ENCODE measurements at places on chromosomes 7 and 10. TPM values are rescaled to one million over a fixed set of nuclear protein-coding genes. Genes with fewer than 3 reads are reported as not detected.

The ADRA2A gene
- total RNA-seq: not detected

The PNLIP gene
- total RNA-seq: not detected

GRCh38 chr7:26265499-26266075, 26.1 kb upstream of the SNX10 start:
- DNase-seq: no peak

- DNase-seq: no peak
Observed at GRCh38 chr10:78203915-78204818, 170.5 kb downstream of the RPS24 start.

The MYOZ1 gene
- total RNA-seq: not detected

GRCh38 chr10:87615856-87616255, 43.8 kb upstream of the PAPSS2 start:
- no peak for DNase-seq

The ZCCHC24 gene
- 2.8 TPM for total RNA-seq

DNA sequence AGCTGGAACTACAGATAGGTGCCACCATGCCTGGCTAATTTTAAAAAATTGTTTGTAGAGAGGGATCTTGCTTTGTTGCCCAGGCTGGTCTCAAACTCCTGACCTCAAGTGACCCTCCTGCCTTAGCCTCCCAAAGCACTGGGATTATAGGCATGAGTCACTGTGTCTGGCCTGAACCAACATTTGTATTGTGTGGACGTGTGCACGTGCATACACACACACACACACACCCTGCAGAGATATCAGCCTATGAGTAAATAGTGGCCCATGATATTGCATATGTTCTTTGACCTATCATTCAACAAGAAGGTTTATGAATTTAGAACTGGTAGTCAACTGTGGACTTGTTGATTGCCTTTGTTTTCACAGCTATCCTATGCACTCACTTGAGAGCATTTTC, 161.6 kb downstream of the BAMBI start:
- DNase-seq: no peak

The INMT gene
- 0.56 TPM for total RNA-seq

The PPIF gene
- total RNA-seq: 66.3 TPM

DNA sequence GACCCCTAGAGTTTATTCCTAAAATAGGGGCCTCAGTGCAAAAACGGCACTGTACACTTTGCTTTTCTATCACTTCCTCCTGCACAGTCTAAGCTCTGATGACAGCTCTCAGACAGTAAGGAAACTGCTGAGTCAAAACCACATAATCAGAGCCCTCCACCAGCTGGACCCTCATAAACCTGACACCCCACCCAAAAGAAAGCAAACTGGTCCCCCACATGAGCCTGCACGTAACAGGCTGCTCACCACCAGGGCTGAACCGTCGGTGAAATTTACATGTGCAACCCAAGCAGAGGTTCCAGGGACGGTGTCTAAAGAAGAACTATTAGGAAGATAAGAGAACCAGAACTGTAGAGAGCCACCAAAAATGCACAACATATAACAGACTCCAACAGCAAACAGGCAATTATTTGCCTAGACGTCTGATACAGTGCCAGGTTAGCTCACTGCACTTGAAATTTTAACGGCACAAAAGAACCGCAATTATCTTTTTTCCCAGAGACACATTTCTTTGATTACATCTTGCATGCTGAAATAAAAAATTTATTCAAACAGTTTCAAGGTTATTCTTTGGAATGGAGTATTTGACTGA, 19.6 kb downstream of the SGMS1 start:
- DNase-seq: no peak

The CLRN3 gene
- total RNA-seq: not detected

DNA sequence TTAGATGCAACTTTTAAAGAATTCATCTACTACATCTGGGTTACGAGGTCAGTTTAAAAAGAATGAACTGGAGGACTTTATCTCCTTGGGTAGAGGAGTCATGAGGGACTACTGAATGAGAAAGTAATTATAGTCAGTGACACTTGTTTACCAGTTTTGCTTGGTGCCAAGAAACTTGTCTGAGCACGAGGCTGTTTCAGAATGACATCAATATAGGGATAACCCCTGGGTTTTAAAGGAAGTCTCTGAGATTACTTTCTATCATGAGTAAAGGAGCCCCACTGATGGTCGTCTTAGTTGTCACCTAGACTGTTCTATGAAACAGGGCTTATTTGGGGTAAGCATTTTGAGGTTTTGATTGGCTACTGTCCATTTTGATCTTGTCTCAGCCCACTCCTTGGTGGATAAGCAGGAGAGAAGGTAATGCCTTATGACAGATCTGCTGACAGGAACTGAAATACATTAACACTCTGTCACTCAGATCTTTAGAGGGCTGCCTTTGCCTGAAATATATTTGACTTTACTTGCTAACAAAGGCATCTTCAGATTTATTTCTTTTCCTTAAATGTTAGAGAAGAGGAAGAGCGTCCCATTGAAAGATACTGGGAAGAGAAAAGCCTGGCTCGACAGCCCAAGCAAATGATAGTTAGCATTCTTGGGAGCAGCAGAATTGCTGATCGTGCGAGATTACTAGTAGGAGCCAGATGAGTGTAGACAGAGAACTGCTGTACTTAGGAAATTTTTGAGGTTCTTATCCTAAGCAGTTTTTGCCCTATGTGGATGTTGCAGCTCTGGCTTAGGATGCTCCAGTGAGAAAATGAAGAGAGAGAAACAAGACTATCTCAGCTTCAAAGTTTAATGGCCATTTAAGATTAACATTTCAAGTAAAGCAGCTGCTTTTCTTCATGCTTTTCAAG, 299.2 kb upstream of the LRGUK start:
- no peak for DNase-seq

GRCh38 chr10:12466704-12467305, 117.5 kb downstream of the CAMK1D start:
- DNase-seq: no peak

GRCh38 chr7:115965236-115965635, 65.3 kb downstream of the TFEC start:
- no peak for DNase-seq

- no peak for DNase-seq
Observed at GRCh38 chr10:88906921-88907320, 26.9 kb downstream of the STAMBPL1 start.

The LOXL4 gene
- not detected for total RNA-seq

- no peak for DNase-seq
Observed at GRCh38 chr7:75650062-75650461, 88.7 kb downstream of the HIP1 start.

DNA sequence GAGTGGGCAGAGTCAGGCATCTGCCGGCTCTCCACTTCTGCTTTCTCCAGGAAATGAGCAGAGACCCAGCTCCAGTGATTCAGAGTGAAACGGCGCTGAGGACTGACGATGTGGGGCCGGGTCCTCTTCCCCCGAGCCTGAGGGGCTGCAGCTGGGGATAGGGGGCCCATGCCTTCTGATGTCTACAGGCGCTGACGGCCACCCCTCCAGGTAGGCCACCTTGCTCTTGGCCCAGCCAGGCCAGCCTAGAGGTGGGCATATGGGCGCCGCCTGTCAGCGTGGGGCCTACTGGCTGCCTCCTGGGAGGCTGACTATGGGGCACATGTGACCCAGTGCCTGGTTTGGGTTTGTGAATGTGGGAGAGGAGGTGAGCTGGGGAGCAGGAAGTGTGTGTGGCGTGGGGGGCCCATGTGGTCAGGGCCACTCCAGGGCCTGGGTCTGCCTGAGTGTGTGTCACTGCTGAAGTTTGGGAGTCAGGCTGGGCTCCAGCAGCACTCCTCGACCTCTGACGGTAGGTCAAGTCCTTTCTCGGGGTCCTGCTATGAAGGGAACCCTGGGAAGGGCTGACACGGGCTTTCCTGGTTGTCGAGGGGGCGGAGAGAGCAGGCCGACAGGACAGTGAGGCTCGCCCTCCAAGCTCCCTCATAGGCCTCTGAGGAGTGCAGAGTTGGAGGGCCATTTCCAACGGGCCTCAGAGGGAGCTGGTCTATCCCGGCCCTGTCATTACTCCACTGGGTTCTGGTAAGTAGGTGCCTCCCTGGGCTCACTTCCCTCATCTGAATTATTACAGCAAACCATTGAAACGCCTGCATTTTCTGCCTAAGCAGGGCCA, at the start of gene WDFY4:
TSS of gene WDFY4 (plus strand) at position 82 of the 832 bp plus-strand sequence. CDS start 24,860 bp downstream, outside the sequence.
- no peak for DNase-seq

The SPDYE17 gene
- total RNA-seq: not detected

- DNase-seq: no peak
Observed at GRCh38 chr10:26156019-26156418, 60.6 kb upstream of the GAD2 start.

DNA sequence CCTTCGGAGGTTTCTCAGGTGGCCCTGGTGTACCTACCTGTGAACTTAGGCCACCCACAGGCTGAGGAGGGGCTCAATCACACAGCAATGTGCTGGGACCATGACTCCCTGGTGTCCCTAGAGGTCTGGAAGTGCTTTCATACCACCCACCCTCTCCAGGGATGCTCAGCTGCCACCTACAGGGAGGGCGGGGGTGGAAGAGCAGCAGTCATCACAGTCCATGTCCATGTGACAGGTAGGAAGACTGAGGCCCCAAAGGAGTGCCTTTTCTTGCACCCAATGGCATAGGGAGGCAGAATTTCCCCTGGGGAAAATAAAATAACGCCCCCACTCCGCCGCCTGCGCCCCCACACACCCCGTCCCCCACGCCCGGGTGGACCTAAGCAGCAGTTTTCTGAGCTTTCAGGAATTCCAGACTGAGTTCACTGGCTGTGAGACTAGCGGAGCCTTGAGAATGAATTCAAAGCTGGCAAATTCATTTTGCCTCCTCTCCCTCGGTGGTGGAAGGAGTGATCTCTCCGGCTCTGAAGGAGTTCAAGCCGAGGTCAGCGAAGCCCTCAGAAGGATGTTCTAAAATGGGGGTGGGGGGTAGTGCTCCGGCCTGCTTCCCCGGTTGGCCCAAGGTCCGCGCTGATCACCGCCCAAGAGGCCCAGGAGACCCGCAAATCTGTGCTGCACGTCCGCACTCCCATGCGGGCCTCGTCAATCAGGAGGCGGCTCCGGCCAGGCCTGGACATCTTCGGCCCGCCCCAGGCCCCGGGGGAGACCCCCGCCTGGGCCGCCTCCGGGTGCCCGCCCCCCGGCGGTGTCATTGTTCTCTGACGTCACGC, 2.1 kb upstream of the ZMIZ1 start:
- no peak for DNase-seq

Measured in natural killer cell (primary cell).